NCI-H2081 (cell line): ENCODE measurements at places on chromosomes 3 and 15.
A peak's percentile ranks its signal among the peaks of the same experiment; 100 is the strongest.

- no peak for DNase-seq
Observed at GRCh38 chr3:143535994-143536784, 312.1 kb downstream of the SLC9A9 start.

DNA sequence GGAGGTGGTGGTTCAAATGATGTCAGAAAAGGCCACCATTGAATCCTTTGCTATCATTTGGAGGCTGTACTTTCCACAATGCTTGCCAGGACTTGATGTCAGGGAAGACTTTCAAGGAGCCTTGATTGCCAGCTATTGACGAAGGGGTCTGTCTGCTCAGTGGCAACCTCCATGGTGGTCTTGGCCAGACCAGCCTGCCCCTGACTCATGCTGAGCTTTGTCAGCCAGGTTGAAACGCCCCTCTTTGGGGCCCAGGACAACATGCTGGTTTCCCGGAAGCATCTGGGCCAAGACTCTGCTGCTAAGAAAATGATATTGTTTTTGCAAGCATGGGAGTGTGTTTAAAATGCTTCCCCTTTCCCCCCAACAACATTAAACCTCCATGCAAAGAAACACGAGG is 26.7 kb downstream of the CGNL1 start:
- no peak for DNase-seq

DNA sequence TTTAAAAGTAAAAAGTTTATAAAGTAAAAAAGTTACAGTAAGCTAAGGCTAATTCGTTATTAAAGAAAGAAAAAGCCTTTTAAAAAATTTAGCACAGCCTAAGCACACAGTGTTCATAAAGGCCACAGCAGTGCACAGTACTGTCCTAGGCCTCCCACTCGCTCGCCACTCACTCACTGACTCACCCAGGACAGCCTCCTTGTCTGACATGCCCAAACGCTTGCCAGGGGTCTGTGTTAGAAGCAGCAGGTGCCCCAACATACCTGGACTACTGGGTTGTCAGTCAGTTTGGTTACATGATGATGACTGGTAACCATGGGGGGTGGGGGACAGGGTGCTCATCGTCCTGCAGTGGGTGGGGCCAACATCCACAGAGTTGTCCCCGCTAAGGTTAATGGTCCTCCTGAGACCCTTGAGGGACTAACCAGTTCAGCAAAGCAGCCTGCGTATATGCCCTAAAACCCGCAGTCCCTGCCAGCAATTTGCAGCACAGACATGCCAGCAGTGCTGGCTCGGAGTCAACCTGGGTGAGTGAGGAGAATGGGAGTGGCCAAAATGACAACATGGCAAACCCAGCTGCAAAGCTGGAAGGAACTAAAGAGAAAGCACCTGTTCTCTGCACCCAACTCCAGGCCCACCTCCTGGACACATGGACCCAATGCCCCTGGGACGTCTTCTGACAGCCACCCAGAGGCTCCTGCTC is 49.2 kb downstream of the CYFIP1 start:
- peak; percentile 57 for DNase-seq

DNA sequence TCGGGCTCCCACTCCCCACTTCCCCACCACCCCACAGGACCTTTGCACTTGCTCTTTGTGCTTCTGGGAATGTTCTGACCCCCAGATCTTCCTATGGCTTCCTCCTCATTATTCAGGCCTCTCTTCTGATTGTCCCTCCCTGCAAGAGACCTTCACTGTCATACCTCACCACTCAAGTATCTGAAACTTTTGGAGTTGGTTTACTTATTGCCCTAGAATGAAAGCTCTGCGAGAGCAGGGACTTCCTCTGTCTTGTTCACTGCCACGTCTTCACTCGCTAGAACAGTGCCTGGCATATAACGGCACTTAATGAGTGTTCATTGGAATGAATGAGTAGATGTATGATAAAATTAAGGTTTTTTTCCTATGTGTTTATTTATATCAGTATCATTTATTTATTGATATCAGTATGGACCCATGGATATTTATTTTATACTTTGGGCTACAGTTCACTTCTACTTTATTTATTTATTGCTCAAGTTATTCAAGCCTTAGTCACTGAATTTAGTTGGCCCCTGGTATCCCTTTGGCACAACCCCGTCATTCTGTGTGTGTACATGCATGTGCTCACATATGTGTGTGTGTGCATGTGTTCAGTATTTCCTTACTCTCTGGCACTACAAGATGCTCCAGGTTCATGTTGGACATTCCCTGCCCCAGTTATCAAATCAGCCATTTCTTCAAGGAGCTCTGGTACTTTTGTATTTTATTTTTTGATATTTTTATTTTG is 197.6 kb downstream of the THSD4 start:
- no peak for DNase-seq

GRCh38 chr15:35533130-35534110 is 12.5 kb downstream of the DPH6 start:
- DNase-seq, result no peak

DNA sequence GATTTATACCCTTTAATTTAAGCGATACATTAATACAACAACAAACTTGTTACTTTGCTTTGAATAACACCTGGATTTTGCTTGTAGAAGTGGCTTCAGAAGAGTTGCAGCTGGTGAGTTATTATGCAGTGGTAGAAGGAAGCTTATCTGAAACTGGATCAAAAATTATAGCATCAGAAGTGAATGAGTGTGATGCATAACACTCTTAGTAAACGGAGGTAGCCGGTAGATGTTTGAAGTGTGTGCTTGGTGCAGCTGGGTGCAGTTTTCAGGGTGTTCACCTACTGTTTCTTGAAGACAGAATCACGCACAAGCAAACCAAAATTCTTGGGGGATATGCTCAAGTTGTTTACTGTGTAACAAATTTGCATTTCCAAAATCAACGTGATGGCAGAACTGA is 103.1 kb downstream of the MITF start:
- DNase-seq, result no peak

GRCh38 chr15:66833371-66833770 is 131.3 kb downstream of the SMAD6 start:
- no peak for DNase-seq

- DNase-seq, result no peak
Observed at GRCh38 chr3:178054471-178054870, 481.8 kb upstream of the KCNMB2 start.

GRCh38 chr15:38670128-38671005 is 105.8 kb upstream of the RASGRP1 start:
- no peak for DNase-seq

DNA sequence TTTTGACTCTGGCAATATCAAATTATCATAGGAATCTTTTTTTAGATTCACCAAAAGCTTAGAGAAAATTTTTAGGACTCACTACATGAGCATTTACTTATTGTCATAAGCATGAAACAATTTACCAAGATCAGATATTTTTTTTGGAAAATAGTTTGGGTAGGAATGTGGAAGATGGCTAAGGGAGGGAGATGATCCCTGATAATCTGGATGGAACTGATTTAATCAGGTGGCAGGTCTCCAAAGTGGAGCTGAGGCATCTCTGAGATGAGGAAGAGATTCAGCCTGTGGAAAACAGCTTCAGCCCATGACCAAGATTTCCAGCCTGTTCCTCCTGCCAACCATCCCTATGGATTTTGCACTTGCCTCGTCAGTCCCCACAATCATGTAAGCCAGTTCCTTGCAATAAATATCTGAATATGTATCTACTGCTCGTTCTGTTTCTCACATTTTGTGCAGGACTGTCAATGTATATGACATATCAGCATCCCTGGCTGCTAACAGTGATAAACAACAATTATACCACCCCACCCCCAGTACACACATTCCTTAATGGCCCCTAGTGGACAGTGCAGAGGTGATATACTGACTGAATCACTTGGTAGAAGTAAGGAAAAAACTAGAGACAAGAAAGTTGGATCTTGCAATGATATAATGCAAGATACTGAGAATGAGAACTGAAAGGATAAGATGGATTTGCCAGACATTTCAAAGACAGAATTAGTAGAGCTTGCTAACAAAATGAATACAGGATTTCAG is 183.8 kb downstream of the NEK10 start:
- no peak for DNase-seq

GRCh38 chr15:52657338-52657737 is 21.9 kb downstream of the ATOSA start:
- DNase-seq, result no peak

GRCh38 chr15:90790057-90790456 is 72.9 kb downstream of the BLM start:
- DNase-seq, result no peak

DNA sequence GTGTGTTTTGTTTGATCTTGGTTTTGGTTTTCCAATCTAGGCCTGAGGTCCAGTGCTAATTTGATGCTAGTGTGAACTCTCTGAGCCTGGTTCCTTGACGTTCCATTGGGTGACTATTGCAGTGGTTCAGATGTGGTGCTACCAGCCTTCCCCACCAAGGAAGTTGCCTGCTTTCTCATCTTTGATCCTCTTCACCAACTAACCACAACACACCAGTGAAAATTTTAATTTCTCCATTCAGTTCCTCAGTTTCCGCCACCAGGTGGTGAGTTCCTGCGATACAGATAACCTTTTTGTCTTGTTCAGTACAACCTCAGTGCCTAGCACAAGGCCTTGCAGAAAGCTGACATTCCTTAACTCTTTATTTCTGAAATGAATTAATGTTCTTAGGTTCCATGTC is 337.4 kb upstream of the TPRG1 start:
- DNase-seq, result no peak

GRCh38 chr3:88810455-88810854 is 297.0 kb upstream of the EPHA3 start:
- no peak for DNase-seq

GRCh38 chr15:76282465-76282864 is 28.8 kb downstream of the ETFA start:
- no peak for DNase-seq

GRCh38 chr3:109177908-109178307 is 41.4 kb downstream of the C3orf85 start:
- DNase-seq, result no peak

GRCh38 chr3:142952272-142953193 is 10.9 kb downstream of the PAQR9 start:
- no peak for DNase-seq

DNA sequence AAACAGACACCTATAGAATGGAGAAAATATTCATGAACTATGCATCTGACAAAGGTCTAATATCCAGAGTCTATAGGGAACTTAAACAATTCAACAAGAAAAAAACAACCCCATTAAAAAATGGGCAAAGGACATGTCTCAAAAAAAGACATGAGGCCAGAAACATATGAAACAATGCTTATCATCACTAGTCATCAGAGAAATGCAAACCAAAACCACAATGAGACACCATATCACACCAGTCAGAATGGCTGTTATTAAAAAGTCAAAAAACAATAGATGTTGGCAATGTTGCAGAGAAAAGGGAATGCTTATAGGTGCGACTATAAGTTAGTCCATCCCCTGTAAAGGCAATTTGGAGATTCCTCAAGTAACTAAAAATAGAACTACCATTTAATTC is 11.4 kb upstream of the HDGFL3 start:
- DNase-seq, result no peak

DNA sequence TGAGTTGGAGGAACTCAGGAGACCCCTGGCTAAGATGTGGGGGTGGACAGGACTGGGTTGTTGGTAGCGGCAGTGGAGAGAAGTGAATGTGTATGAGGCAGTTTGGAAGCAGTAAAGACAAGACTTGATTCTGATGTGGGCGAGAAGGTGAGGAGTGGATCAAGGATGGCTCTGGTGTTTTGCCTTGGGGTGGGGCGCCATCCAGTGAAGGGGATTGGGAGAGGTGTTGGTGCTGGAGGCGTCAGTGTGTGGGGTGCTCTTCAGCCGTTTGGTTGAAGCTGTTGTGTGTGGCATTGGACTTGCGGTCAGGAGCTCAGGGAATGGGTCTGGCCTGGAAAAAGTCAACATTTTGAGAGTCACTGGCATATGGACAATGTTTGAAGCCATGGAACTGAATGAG is 13.3 kb downstream of the FAN1 start:
- no peak for DNase-seq

- DNase-seq, result no peak
Observed at GRCh38 chr3:69998759-69999139, 784 bp upstream of the SAMMSON start.

GRCh38 chr3:102916532-102916931 is 481.7 kb downstream of the ZPLD1 start:
- peak; percentile 4 for DNase-seq

GRCh38 chr3:157071744-157072525 is 88.0 kb downstream of the CCNL1 start:
- no peak for DNase-seq

DNA sequence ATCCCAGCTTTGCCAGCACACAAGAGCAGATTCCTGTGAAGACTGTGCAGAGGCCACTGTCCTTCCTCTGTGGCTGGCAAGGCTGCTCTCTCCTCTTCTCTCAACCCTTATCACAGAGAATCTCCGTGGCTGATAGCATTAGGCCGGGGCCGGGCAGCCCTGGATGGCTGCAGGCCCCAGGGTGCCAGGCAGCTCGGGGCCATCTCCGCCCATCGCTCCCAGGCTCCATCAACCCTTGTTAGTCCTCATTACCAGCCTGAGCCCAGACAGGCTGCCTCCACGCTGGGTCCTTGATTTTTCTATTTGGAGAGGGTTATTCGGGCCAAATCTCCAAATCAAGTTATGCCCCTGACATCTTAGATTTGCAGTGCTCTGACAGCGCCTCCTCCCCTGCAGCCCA is 39.1 kb downstream of the MRPL46 start:
- no peak for DNase-seq

GRCh38 chr3:136018876-136019275 is 53.3 kb downstream of the PPP2R3A start:
- DNase-seq, result no peak

DNA sequence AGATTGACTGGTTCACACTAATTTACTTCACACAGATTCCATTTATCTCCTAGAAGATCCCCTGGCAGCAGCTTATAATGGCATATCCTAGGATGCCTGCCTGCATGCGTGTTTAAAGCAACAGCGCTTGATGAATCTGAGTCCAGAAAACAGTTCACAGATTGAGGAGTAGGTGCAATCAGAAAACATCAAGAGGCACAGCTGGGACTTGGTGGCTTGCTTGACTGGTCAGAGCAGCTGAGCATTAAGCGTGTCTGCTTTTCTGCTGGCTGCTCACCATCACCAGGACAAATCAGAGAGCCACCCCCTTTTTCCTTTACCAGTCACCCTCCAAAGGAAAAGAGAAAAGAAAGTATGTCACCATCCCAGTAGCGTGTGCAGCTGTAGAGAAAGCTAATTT is 223.6 kb downstream of the WDR72 start:
- no peak for DNase-seq

- no peak for DNase-seq
Observed at GRCh38 chr15:100463515-100463914, 65.2 kb downstream of the CERS3 start.

DNA sequence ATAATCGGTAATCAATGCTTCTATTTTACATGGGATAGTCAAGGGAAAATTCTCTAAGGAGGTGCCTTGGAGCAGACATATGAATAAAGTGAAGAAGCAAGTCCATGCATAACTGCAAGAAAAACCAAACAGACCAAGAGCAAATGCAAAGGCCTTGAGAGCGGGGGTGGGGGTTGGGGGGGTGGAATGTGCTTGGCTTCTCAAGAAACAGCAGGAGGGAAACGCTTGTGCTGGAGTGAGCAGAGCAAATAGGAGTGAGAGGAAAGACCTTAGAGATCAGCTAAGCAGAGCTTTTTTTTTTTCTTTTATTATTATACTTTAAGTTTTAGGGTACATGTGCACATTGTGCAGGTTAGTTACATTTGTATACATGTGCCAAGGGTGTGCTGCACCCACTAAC is 260.8 kb downstream of the ARPP21 start:
- no peak for DNase-seq

- DNase-seq, result no peak
Observed at GRCh38 chr15:96891046-96891445, 560.5 kb downstream of the NR2F2 start.

- DNase-seq, result no peak
Observed at GRCh38 chr3:95721938-95722337, 1092.5 kb upstream of the EPHA6 start.

- no peak for DNase-seq
Observed at GRCh38 chr15:100573526-100573925, 28.5 kb downstream of the LINS1 start.
